ENCODE measurements at places on chromosomes 7 and 10.

- DNase-seq = no peak
Measured at GRCh38 chr10:67666416-67667034, 29.5 kb downstream of the CTNNA3 start.

- DNase-seq = no peak
Measured at GRCh38 chr10:68496072-68496471, 24.3 kb upstream of the DNA2 start.

DNA sequence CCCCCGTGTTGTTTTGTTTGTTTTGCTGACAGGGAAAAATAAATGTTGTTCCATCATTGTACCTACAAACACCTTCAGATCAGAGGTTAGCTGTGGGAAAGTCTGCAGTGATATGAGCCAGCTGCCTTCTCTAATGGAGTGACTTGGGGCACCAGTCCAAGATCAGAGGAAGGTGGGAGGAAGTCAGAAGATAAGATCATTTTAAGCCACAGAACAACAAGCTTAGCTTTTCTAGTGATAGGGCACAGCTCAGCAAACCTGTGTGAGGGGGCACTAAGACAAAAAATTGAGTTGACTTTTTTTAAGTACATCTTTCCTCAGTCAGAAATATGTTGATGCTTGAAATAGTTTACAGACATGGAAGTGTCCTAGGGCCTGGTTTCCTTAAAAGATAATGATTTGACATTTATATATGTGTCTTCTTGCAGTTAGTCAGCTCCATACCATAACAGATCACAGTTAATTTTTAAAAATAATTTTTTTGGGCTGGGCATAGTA lies 240.3 kb upstream of the KAT6B start:
- no peak for DNase-seq

GRCh38 chr10:132684164-132684891 lies 101.6 kb downstream of the NKX6-2 start:
- no peak for DNase-seq

DNA sequence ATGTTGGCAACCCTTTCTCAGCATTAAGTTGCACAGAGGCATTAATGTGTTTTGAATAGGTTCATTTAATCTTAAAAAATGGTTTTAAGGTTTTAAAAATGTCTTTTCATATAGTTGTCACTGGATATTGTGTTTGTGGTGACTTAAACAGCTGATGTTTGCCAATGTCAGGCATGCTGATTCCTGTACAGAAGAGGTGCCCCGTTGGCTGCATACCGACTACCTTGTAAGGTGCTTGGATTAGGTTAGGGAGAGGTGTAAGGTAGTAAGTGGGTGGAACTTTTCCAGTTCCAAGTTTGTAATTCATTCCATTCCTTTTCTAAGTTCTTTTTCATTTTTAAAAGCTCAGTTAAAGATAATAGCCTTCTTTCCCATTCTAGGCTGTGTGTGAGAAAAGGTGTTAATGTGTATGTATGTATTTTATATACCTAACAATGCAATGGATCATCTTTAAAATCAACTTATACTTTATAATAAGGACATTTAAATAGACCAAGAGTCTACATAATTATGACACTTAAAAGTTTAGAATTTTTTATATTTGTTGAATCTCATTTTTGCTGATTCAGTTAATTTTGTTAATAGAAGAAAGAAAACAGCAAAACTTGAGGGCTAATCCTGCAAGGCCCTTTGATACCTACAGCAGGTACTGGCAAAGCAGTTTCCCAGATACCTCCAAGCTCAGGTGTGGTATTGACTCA lies 155.2 kb downstream of the LCOR start:
- no peak for DNase-seq

DNA sequence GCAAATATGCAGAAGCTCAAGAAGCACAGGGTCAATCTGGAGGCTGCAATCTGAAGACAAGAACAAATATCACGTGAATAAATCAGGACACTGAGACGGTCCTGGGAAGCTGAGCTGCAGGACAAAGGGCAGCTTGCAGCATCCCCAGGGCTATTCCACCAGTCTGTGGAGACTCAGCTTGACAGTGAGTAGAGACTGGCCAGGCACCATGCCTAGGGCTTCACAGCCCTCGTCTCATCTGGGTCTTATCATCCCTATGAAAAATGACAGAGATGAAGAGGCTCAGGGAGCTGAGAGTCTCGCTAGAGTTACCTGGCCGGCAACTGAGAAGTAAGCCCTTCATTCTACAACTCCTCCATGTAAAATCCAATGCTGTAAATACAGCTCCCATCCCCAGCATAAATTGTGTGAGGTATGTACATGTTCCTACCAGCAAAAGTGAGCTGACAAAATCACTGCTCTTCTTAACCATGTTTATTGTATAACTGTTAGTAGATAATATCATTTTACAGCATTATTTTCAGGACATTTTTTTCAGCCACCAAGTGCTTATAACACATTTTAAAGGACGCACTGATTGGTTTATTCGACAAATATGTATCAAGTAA lies 186.6 kb upstream of the IGFBP3 start:
- no peak for DNase-seq

GRCh38 chr7:81886211-81886764 lies 116.4 kb upstream of the HGF start:
- DNase-seq = no peak

DNA sequence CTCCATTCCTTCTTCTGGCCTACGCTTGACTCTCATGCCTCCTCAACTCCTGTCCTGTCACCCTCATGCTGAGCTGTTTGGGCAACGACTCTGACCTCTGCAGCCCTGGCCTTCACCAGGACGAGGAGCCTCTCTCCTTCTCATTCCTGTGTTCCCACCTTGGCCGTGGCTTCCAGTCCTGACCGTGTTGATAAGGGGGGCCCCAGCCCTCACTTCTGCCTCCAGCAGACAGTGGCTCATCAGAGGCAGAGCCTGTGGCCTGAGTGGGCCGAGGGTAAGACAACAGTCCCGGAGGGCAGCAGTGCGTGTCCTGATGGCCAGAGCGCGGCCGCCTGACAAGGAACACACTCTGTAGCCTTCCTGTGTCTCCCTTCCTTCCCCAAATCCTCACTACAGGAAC lies 61.7 kb upstream of the UBE3C start:
- DNase-seq = no peak

- no peak for DNase-seq
Measured at GRCh38 chr10:3293581-3294431, 121.2 kb upstream of the PITRM1 start.

GRCh38 chr10:3595736-3596135 lies 189.3 kb downstream of the KLF6 start:
- DNase-seq = no peak

GRCh38 chr10:127027786-127028185 lies 122.6 kb downstream of the DOCK1 start:
- DNase-seq = no peak

GRCh38 chr10:127990846-127991542 lies 84.1 kb downstream of the PTPRE start:
- DNase-seq = no peak
